ENCODE measurements at places on chromosomes 16 and 17.
A peak's percentile ranks its signal among the peaks of the same experiment; 100 is the strongest.

DNA sequence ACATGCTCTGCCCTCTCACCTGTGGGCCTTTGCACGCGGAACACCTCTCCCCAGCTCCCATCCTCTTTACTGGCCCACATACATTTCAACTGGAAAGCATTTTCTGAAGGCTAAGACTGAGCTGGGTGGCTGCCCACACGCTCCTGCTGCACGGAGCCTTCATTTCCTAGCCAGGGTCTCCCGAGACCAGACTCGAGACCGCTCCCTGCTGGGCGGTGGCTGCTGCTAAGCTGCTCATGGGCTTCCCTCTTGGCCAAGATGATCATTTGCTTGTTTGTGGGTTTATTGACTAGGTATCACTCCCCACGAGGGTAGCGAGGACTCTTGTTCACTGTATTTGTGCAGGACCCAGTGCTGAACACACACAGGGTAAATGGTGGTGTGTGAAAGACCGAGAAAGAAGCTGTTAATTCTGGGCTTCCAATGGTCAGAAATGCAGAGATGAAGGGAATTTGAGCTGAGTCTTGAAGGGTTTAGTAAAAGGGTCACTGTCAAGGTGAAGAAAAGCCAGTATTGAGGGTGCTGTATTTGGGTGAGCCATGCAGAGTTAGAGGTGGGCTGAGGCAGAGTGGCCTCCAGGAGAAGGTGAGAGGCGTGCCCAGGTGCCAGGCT, 907 bp downstream of the TRAPPC2L start:
- peak; percentile 69 for DNase-seq

- DNase-seq: no peak
Measured at GRCh38 chr16:53785044-53785443, 81.1 kb downstream of the FTO start.

- DNase-seq: no peak
Measured at GRCh38 chr17:83054518-83055125, 24.8 kb upstream of the METRNL start.

DNA sequence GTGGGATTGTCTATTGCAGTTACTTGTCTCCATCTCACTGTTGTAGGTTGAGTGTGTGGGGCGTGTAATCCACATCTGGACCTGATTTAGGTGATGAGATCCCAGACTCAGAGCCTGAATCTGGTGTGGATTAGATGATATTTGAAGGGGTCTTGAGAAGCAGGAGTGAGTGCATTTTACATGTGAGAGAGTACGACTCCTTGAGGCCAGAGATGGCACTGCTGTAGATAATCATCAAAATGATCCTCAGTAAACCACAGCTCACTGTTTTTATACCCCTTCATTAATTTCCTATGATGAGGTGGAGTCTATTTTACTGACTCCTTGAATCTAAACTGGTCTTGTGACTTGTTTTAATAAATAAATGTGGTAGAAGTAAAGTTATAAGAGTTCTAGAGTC, 732.5 kb downstream of the KCNJ2 start:
- DNase-seq: no peak

DNA sequence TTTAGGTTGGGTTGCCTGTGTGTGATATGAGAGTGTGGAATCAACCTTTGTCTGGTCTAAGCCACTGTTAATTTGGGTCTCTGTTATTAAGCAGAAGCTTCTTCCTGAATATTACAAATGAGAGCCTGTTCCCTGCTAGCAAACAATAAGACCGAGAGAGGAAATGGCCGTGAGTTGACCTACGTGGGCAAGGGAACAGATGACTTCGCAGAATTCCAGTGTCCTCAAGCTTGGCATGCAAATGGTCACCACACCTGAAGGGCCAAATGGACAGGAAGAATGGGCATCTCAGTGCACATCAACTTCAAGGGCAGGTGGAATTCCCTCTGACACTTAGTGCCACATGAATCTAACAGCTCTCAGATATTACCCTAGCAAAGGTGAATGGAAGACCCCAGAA, 250.8 kb upstream of the FOXF1 start:
- no peak for DNase-seq

DNA sequence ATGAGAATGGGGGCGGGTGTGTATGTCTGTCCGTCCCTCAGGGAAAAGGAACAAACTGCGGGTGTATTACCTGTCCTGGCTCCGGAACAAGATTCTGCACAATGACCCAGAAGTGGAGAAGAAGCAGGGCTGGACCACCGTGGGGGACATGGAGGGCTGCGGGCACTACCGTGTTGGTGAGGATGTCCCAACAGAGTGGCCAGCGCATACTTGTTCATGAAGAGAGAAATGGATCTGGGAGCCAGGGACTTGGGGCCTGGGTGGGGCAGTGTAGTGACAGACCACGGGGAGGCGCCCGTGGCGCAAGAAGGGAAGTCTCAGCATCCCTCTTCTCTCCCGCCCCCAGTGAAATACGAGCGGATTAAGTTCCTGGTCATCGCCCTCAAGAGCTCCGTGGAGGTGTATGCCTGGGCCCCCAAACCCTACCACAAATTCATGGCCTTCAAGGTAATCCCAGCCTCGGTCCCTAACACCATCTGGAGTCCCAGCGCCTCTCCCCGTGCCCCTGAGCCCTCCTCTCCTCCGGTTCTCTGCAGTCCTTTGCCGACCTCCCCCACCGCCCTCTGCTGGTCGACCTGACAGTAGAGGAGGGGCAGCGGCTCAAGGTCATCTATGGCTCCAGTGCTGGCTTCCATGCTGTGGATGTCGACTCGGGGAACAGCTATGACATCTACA, 3.5 kb upstream of the C17orf107 start:
- no peak for DNase-seq

- DNase-seq: no peak
Measured at GRCh38 chr17:1119924-1120323, 59.9 kb downstream of the ABR start.

DNA sequence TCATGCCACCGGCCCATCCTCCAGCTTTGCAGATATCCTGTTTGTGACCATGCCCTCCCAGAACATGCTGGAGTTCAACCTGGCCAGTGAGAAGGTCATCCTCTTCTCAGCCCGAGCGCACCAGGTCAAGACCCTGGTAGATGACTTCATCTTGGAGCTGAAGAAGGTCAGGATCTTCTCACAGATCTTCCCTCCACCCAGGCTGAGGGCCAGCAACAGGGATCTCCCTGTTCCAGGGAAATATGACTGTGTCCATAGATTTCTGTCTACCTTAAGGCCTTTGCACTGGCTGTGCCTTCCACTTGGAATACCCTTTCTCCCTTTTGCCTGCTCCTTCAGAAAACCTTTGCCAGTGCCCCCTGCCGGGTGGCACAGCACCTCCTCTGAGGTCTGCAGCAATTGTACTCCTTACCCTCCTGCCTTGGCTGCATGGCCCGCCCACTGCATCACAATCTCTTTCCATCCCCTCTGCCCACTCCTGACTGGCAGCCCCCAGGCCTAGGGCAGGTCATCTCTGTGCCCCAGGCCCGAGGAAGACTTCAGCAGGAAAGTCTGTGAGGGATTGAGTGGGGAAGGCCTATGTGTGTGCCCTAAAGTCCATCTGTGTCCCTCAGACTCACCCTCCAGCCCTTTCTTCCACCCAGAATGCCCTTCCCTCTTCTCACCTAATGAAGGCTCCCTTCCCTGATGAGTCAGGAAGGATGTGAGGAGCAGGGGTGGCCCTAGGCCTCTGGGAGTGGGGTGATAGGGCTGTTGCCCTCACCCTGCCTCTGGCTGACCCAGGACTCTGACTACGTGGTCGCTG, 27.3 kb upstream of the ALKBH5 start:
- no peak for DNase-seq

GRCh38 chr17:12730421-12730820, 58.9 kb upstream of the ARHGAP44 start:
- no peak for DNase-seq

GRCh38 chr16:57022445-57022844, 33.1 kb downstream of the NLRC5 start:
- no peak for DNase-seq

DNA sequence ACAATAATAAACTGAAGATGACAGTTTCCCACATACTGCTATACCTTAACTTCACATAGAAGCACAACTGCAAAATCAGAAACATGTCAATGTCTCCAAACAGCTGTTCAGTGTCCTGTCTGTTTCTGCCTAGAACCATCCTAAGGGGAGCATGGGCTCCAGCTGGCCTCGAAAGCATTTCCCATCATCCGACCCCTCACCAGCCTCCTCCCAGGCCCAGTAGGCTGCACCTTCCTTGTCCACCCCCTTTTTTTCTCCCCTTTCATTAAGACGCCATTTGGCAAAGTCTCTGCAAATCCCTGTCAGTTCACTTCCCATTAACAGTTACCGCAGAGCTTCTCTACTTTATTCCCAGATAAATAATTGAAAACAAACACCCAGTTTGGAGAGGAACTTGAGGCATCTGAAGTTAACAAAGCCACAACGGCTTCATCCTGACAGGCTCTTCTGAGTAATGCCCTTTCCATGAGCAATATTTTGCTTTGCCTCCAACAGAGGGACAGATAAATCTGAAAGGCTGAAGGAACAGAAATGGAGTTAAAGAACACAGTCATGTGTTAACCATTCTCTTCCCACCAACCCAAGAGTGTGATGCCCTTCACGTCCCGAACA, 65.3 kb downstream of the SLC39A11 start:
- no peak for DNase-seq

- peak; percentile 59 for DNase-seq
Measured at GRCh38 chr16:70416748-70417616, 21.9 kb downstream of the ST3GAL2 start.

DNA sequence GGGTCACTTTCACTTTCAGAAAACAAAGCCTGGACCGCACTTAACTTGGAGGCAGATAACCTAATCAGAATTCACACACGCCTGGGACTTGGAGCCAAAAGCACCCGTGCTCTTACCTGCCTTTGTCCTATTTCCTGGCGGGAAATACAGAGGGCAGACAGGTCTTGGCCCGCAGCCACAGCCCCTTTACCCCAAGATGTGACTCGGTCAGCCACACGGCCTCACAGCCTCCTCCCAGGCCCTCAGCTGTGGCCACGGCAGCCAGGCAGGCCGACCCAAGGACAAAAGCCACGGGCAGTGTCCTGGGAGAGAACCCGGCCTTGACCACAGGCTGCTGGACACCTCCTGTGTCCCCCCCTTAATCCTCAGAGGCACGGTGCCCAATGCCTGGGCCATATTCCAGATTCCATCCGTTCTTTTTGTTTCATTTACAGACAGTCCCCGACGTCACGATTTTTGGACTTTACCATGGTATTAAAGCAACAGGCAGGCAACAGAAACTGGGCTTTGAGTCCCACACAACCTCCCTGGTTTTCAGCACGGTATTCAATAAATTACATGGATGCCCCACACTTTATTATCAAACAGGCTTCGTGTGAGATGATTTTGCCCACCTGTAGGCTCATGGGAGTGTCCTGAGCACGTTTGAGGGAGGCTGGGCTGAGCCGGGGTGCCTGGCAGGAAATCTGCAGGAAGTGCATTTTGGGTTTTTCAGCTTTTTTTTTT, 30.1 kb upstream of the GAA start:
- DNase-seq: no peak

- no peak for DNase-seq
Measured at GRCh38 chr16:28983644-28984043, 1.2 kb upstream of the LAT start.

DNA sequence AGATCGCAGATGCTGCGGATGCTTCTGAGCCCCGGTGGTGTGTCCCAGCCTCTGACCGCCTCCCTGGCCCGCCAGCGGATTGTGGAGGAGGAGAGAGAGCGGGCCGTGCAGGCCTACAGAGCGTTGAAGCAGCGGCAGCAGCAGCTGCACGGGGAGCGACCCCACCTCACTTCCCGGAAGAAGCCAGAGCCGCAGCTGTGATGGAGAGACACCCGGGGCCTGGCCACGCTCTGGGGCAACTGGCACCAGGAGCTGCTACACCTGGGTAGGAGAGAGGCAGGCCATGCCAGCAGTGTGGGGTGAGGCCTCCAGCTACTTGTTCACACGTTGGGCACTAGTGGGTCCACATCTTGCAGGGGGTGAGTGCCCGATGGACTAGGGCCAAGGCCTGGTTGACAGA, 6.0 kb downstream of the CCDC137 start:
- no peak for DNase-seq
